ENCODE measurements at places on chromosomes 11 and 22.
A peak's percentile ranks its signal among the peaks of the same experiment; 100 is the strongest.

DNA sequence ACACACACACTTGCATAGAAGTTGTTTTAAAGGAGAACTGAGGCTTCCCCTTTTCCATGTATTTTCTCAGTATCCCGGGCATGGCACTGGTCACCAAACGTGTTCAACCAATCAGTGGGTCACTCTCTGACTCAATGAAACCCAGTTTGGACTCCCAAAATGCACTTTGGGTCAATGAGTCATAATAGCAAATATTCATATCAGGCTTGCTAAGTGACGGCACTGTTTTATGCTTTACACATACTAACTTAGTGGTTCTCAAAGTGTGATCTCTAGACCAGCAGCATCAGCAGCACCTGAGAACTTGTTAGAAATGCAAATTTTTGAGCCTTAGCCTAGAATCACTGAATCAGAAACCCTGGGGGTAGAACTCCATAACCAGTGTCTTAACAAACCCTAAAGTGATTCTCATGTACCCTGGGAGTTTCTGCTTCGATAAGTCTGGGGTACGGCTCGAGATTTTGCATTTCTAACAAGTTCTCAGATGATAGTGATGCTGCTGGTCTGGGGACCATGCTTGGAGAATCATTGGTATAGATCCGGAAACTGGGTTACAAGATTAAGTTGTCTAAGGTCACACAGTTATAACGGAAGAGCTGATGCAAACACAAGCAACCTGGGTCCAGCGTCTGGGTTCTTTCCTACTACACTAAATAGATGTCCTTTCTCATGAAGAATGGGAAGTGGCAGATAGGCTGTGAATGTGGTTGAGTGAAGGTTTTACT is 35.6 kb downstream of the ETS1 start:
- DNase-seq = no peak

GRCh38 chr11:117144477-117145392 is 648 bp downstream of the PAFAH1B2 start:
- peak; percentile 85 for DNase-seq

- peak; percentile 85 for DNase-seq
Measured at GRCh38 chr11:11036848-11037732, 179.2 kb upstream of the ZBED5 start.

GRCh38 chr11:19241260-19242178 is 774 bp upstream of the E2F8 start:
- no peak for DNase-seq

GRCh38 chr11:106821291-106821690 is 197.0 kb downstream of the GUCY1A2 start:
- no peak for DNase-seq

DNA sequence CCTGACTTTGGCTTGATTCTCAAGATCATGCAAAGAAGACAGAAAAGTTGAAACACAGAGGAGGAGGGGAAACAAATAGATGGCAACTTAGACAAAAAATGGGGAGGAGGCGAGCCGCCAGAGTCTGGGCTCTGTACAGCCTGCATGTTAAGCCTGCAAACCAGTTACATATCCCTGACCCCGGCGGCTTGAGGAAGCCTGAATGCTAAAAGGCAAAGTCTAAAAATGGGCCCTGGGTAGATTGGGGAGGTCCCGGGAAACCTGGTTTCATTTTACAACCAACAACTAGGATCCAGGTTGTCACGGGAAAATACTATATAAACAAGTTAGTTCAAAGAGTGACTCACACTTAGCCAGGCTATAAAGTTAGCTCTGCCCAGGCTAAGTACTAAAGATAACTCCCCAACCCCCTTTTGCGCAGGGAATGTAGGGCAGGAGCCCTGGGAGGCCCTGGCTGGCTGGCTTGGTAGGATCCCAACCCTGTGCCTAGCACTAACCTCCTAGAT is 18.8 kb upstream of the ZBTB16 start:
- peak; percentile 84 for DNase-seq

DNA sequence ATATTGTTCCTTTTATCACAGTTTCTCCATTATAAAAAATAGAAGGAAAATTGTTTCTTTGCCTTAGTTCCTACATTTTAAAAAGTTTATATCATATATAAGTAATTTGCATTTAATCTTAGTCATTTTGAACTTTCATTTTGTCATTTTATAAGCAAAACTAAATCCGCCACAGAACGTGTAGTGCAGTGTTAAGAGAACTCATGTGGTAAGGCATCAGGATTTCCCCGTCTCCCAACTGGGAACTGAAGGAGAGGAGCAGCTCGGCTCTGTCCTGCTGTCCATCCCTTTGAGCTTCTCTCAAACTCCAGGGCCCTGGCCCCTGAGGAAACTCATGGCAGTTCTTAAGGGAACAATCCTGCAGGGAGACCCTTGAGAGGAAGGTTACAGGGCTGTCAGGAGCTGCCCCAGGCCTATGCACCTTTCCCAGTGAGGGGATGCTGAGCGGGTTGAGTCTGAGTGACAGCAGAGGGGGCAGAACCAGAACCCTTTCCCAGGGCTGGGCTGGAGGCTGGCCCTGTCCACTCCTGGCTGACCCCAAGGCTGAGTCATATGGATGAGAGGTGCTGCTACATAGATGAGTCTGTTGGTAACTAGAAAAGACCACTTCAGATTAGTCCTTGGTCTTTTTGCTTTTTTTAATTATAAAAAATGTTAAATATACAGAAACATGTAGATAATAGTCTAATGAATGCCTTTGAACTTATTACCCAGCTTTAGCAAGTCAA is 333.1 kb downstream of the TBC1D22A start:
- peak; percentile 33 for DNase-seq

DNA sequence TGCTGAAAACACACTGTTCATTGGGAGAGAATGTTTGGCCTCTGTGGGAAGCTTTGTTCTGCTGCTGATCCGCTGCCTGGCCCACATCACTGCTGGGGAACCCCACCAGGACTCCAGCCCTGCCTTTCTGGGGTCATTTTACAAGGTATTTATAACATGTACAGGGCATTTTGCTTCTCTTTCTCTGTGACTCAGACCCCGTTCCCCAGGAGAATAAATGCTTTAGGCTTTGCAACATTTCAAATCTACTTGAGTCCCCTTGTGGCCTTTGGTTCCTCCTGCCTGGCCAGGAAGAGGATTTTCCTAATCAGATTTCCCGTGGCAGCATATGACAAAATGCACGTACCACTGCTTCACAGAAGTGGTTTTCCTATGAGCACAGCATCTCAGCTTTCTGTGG is 43.0 kb downstream of the BTG4 start:
- DNase-seq = peak; percentile 63

DNA sequence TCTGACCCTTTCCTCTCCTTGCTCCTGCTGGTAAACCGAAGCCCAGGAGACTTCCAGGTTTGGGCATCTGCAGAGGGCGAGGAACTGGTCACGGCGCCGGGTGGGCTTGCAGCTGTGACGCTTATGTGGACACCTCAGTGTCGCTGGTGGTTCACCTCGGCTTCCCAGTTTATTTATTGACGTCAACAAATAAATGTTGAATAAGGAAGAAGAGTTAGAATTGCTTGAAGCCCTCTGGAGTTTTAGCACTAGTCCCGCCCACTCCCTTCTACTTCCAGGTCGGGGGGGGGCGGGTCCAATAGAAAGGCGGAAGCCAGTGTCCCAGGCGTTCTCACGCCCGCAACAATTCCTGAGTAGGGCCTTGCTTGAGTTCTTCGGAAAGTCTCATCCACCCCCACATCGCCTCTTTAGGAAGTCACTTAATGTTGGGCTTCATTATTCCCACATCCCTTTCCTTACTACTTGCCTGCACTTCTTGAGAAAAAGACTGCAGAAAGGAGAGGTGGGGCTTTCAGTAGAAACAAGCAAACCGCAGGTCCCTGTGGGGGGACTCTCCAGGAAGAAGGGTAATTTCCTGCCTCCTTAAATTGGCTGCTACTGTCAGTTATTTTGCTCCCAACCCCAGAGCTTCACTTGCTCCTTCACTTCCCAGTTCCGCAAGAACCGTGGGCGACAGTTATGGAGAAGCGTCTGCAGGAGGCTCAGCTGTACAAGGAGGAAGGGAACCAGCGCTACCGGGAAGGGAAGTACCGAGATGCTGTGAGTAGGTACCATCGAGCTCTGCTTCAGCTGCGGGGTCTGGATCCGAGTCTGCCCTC is at the start of gene TTC9C:
Gene TTC9C (plus strand): TSS at position 316 of the 818 bp plus-strand sequence. CDS start 363 bp downstream, at position 679.
- peak; percentile 90 for DNase-seq

DNA sequence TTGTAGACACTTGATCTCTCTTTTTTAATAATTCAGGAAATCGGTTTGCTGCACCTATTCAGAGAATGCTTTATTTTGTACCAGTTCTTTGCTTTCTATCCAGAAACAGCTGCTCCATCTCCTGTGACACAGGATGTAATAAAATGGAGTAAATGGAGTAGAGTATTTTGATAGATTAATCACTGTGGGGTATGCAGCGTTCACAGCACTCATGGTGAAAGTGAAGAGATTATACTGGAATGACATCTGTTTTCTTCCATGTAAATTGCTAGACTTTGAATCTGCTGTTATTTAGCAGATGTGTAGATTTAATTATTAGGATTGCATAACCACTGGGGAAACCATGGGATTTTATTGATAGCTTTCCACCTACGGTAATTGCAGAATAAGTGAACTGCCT is 227.3 kb upstream of the ARHGAP42 start:
- DNase-seq = no peak

DNA sequence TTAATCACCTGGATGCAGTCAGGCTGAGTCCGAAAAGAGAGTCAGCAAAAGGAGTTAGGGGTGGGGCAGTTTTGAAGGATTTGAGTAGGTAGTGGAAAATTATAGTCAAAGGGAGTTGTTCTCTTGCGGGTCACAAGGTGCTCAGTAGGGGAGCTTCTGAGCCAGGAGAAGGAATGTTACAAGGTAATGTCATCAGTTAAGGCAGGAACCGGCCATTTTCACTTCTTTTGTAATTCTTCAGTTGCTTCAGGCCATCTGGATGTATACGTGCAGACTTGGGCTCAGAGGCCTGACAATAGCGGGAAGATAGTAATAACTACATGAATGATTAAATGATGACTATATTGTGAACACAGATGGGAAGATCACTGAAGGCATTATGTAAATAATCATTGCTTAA is 6.2 kb downstream of the SC5D start:
- DNase-seq = peak; percentile 27

Measured in choroid plexus epithelial cell (primary cell).